ENCODE measurements at places on chromosomes 1 and 21.

DNA sequence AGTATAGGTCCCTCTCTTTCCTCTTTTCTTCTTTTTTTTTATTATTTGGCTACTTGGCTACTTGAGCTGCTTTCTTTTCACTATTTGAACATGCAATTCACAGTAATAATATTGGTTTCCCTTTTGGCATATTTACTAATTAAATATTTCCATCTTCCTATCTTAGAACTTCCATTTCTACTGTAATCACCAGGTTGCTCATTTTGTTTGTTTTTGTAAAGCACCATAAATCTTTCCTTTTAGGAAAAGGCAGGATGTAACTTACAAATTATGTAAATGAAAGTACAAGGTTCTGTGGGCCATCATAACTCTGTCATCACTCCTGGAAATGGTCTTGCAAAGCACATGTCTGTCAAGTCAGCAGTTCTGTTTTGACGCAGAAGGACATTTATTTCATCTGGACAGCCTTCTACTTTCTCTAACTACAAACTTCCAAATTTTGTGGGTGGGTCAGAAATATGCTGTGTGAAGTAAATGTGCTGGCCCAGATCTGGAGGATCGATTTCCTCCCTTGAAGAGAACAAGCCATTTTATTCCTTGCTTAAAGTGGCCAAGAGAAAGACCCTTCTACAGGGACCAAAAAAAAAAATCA, 71.7 kb upstream of the TNFSF18 start:
- DNase-seq = peak; percentile 35

DNA sequence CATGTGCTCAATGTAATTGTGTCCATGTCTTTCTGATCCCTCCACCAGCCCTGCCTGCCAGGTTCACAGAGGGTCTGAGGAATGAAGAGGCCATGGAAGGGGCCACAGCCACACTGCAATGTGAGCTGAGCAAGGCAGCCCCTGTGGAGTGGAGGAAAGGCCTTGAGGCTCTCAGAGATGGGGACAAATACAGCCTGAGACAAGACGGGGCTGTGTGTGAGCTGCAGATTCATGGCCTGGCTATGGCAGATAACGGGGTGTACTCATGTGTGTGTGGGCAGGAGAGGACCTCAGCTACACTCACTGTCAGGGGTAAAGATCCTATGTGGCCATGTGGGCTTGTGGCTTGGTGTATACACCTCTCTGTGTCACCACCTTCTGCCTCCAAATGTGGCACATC, 91.4 kb downstream of the OBSCN start:
- no peak for DNase-seq

DNA sequence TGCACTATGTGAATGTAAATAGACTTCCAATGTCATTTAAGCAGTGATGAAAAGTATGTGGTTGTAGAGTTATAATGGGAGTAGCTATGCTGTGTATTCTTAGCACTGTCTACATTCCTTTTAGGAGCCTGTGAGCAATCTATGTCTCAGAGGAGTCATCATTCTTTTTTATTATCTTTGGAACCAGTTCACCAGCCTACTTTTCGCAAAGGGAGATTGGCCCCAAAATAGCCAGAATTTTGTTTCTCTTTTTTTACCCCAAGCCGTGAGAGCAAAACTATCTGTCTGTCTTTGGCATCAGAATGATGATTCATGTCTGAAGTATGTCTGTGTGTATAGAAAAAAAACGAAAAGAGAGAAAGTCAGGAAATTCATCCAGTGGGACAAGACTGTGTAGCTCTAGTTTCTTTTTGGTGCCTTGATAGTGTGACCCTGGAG, 44.2 kb downstream of the OSBPL9 start:
- DNase-seq = peak; percentile 98

DNA sequence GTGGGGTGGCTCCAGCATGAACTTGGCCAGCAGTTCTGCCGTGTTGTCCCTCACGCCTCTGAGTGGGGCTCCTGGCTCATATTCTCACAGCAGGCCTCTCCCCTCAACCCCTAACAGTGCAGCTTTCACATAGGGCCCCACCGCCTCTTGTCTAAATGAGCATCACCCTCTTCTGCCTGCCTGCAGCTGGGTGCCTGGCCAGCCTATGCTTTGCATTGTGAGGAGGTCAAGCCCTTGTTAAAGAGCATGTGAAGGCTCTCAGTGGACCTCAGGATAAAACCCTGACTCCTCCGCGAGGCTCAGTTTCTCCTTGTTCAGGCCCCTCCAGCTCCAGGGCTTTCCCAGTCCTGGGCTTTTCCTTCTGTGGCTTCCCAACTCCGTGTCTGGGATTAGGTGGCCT, 34.8 kb downstream of the CRYAA start:
- DNase-seq = no peak

GRCh38 chr1:162882248-162882674, 21.3 kb upstream of the CCDC190 start:
- DNase-seq = peak; percentile 76

DNA sequence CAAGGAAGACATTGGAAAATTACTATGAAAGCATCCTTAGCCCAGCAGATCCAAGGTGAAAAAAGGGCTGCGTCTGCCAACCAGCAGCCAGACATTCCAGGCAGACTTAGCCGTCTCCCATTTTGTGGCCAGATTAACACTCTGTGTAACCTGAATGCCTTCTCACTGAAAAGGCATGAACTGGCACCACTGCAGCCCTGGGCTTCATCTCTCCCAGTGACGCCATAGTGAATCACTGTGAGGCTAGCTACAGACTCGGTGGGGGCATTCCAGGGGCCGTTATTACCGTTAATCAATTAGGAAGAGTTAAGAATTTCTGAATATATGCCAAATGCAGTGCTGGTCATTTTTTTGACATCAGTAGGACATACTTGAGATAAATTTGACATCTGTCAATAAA, 627.4 kb downstream of the LMO4 start:
- DNase-seq = peak; percentile 97

GRCh38 chr1:101191049-101191448, 45.8 kb upstream of the S1PR1 start:
- DNase-seq = no peak

DNA sequence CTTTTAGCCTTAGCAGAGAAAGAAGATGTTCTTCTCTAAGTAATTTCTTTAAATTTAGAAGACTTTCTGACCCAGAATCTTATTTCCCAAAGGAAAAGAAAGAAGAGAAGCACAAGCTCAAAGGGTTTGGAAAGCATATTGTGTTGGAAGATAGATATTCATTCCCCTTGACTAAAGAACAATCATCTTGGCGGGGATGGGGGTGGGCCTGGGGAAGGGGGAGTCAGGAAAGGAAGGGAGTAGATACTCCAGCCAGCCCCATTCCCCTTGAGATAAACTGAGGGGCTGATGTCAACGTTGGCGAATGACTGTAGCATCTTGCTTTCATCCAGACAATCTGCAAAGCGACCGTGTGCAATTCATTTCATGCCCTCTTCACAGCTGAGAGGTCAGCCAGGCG, 66.5 kb upstream of the SIPA1L2 start:
- no peak for DNase-seq

GRCh38 chr1:180674603-180675530, 43.0 kb downstream of the XPR1 start:
- DNase-seq = peak; percentile 15

DNA sequence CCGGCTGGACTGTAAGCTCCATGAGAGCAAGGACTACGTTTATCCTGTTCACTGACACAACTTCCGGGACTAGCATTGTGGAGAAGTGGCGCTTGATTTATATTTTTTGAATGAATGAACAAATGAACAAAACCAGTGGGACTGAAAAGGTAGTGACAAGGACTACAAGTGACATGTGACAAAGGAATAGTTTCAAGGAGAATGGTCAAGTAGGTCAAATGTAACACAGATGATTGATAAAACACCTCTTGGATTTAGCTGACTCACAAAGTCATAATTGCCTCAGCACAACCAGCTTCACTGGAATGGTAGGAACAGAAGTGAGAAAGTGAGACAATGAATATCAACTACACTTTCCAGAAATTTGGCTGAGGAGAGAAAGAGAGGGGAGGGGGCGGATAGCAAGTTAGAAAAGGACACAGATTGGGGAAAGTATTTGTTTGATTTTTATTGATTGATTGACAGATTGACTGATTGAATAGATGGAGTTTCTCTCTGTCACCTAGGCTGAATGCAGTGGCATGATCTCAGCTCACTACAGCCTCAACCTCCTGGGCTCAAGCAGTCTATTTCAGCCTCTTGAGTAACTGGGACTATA, 14.2 kb downstream of the MTF1 start:
- no peak for DNase-seq

GRCh38 chr1:196887515-196888239, at the start of gene CFHR4:
CFHR4 (plus strand) TSS chr1:196888052; CDS start chr1:196888151, 99 bp downstream.
- DNase-seq = no peak

GRCh38 chr1:158014731-158015320, 21.4 kb downstream of the KIRREL1 start:
- DNase-seq = no peak

DNA sequence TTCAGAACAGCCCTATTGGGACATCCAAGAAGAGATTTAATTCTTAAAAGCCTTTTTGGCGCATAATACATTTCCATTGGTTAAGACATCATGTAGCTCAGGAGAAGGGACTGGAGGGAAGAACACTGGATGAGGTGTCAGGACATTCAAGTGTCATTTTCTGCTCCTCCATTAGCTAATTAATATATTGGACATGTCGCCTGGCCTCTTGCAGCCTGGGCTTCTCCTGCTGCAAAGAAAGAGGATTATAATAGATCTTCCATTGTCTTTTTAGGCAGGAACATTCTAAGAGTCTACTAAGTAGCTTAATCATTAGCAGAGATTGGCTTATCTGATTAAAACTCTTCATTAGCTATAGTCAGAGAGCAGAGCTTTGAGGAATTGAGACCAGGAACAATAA, 151.7 kb upstream of the COA6 start:
- DNase-seq = no peak

DNA sequence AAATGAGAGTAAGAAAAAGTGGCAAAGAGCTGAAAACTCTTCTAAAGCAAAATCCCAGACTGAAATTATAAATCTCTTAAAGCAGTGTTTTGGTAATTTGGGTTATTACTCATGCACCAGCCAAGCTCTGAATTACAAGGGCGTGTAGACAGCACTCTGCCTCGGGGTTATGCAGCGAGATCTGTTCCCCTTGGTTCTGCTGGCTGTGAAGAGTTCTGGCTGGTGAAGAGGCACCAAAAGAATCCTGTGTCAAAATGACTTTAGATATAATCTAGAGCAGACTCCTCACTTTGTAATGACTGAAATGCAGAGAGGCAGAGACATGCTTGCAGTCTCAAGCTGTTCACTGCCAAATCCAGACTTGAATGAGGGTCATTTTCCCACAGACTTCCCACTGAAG, 461.8 kb upstream of the CXADR start:
- DNase-seq = no peak

DNA sequence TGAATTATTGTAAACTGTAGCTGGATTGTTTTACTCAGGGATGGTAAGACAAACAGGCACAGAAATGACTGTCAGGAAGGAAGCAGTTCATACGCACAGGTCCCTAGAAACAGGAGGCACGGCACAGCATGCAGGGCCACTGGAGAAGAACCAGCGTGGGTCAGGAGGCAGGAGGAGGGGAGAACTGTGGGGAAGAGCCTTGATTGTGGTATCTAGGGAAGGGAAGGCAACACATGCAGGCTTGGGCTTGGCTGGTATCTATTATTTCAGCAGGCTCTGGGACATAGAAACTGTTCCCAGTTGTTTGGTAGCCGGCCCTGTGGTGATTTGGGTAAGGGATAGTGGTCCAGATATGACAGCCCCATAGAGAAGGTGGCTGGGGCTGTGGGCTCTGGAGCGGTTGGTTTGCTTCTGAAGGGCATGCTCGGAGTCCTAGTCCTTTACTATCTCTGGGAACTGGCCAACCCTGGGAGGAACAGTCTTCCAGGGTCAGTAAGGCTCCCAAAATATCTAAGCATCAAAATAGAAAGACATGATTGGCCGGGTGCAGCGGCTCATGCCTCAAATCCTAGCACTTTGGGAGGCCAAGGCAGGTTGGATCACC, 43.1 kb upstream of the CCSAP start:
- no peak for DNase-seq

- DNase-seq = no peak
These were observed 209.5 kb upstream of the POU3F1 start for GRCh38 chr1:38256072-38256471.

- no peak for DNase-seq
These were observed 80.4 kb downstream of the AJAP1 start for GRCh38 chr1:4734791-4735190.

GRCh38 chr1:26290882-26291261, 11.0 kb downstream of the SH3BGRL3 start:
- DNase-seq = no peak

All from AG10803 (cell line).